Natural killer cell (primary cell): ENCODE measurements at places on chromosomes 13 and 19. TPM values are rescaled to one million over a fixed set of nuclear protein-coding genes. Genes with fewer than 3 reads are reported as not detected.

GRCh38 chr19:1065606-1066109, 1.3 kb upstream of the ARHGAP45 start:
- no peak for DNase-seq
- H3K4me1 ChIP-seq = peaks cover 62% of the 10 kb centered on the region
- H3K4me3 ChIP-seq = no peak overlapping the region
- no peaks in the 10 kb centered on the region for H3K27me3 ChIP-seq
- no peak overlapping the region for H3K27ac ChIP-seq
- H3K36me3 ChIP-seq = peaks cover 18% of the 10 kb centered on the region

GRCh38 chr19:55599842-55600661, at the start of gene ZNF524:
TSS of gene ZNF524 (plus strand) at chr19:55600288. CDS start at chr19:55602113, 1,825 bp downstream.
- H3K36me3 ChIP-seq = peaks cover 4% of the 10 kb centered on the region
- H3K27ac ChIP-seq = peak within 1 kb of the TSS; percentile 100
- DNase-seq = peak; percentile 93

GRCh38 chr13:97005625-97006262, 11.5 kb upstream of the OXGR1 start:
- peaks cover 3% of the 10 kb centered on the region for H3K4me1 ChIP-seq
- no peak overlapping the region for H3K27ac ChIP-seq
- H3K27me3 ChIP-seq = no peaks in the 10 kb centered on the region
- no peak for DNase-seq

- no peaks in the 10 kb centered on the region for H3K36me3 ChIP-seq
- no peaks in the 10 kb centered on the region for H3K4me1 ChIP-seq
- H3K4me3 ChIP-seq = no peak overlapping the region
- no peak for DNase-seq
- H3K27me3 ChIP-seq = no peaks in the 10 kb centered on the region
These were observed 1322.7 kb downstream of the UQCRFS1 start for GRCh38 chr19:27890206-27890605.

DNA sequence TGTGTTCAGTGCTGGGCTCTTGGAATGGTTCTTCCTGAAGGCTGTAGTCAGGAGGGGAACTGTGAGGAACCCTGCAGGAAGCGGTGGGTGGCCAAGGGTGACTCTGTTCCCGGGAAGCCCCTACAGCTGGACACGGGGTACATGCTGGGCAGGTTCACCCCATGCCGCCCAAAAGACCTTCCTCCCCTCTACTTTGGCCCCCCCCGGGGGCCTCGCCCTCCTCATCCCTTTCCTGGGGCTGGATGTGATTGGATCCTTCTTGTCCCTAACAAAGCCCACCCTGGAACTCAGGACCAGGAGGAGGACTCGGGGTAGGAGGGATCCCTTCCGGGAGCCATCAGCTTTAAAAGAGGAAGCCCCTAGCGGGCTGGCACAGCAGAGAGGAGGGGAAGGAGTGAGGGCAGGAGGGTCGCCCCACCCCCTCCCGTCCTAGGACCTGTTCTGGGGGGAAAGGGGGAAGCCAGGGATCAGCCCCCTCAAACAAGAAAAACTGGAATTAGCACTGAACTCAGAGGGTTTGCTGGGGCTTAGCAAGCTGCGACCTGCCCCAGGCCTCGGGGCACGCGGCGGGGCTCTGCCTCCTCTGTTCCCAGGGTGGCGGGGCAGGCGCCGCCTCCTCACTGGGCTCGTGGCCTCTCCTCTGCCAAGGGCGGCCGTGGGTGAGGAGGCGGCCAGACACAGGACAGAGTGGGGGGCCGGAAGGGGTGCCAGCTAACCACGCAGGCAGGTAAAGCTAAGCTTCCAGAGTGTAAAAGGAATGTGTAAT, 4.0 kb downstream of the CEBPA start:
- no peak overlapping the region for H3K27ac ChIP-seq
- H3K4me3 ChIP-seq = no peak overlapping the region
- no peaks in the 10 kb centered on the region for H3K36me3 ChIP-seq
- H3K27me3 ChIP-seq = peaks cover 15% of the 10 kb centered on the region

SUPT20H gene
- total RNA-seq = 59.8 TPM

EFNB2 gene
- 0.33 TPM for total RNA-seq

MOB3A gene
- 246 TPM for total RNA-seq

- no peaks in the 10 kb centered on the region for H3K27me3 ChIP-seq
- no peak for DNase-seq
- H3K36me3 ChIP-seq = no peaks in the 10 kb centered on the region
These were observed 188.5 kb upstream of the HTR2A start for GRCh38 chr13:47085346-47085745.

NCLN gene
- 61.4 TPM for total RNA-seq

ZNF530 gene
- total RNA-seq = 5.1 TPM

- DNase-seq = no peak
- no peaks in the 10 kb centered on the region for H3K27me3 ChIP-seq
- H3K4me1 ChIP-seq = no peaks in the 10 kb centered on the region
- no peaks in the 10 kb centered on the region for H3K36me3 ChIP-seq
These were observed 138.2 kb downstream of the DCLK1 start for GRCh38 chr13:35992964-35993363.

GRCh38 chr13:109036078-109036780, 406.8 kb downstream of the MYO16 start:
- no peaks in the 10 kb centered on the region for H3K36me3 ChIP-seq
- H3K27me3 ChIP-seq = no peaks in the 10 kb centered on the region

GRCh38 chr13:61316647-61317046, 99.0 kb downstream of the PCDH20 start:
- no peak for DNase-seq
- no peaks in the 10 kb centered on the region for H3K4me1 ChIP-seq
- no peak overlapping the region for H3K4me3 ChIP-seq
- no peak overlapping the region for H3K27ac ChIP-seq
- H3K27me3 ChIP-seq = no peaks in the 10 kb centered on the region

- H3K27ac ChIP-seq = no peak overlapping the region
- H3K27me3 ChIP-seq = no peaks in the 10 kb centered on the region
- DNase-seq = no peak
- no peak overlapping the region for H3K4me3 ChIP-seq
These were observed 75.0 kb downstream of the DHRS12 start for GRCh38 chr13:51728972-51729371.

DNA sequence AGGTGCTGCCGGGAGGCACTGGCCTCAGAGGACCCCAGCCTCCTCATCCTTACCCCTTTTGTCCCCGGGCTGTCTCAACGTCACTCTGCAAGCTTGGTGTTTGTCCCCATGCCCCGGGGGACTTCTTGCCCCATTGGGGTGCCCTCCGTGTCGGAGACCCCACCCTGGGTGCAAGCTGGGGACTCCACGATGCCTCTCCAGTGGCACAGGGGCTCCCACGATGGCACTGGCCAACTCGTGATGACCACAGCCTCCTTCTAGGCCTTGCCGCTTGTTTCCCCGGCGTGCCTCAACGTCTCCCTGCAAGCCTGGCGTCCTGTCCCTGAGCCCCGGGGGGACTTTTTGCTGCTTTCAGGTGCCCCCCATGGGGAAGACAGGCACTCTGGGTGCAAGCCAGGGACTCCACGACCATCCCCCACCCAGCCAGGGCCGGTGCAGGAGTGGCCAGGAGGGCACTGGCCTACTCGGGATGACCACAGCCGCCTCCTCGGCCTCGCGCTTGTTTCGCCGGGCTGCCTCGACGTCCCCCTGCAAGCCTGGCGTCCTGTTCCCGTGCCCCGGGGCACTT, 237.0 kb downstream of the TUBA3C start:
- no peaks in the 10 kb centered on the region for H3K4me1 ChIP-seq
- H3K4me3 ChIP-seq = no peak overlapping the region
- H3K27me3 ChIP-seq = no peaks in the 10 kb centered on the region
- H3K27ac ChIP-seq = no peak overlapping the region
- DNase-seq = no peak

- no peaks in the 10 kb centered on the region for H3K36me3 ChIP-seq
- DNase-seq = no peak
- H3K4me1 ChIP-seq = no peaks in the 10 kb centered on the region
- H3K27me3 ChIP-seq = no peaks in the 10 kb centered on the region
- no peak overlapping the region for H3K27ac ChIP-seq
- H3K4me3 ChIP-seq = no peak overlapping the region
These were observed 968.0 kb downstream of the UQCRFS1 start for GRCh38 chr19:28244966-28245365.
